OCI-M1 (cell line): ENCODE measurements at places on chromosomes 3 and 15.

- no peak for DNase-seq
These were observed 2.0 kb upstream of the TRIM59 start for GRCh38 chr3:160451602-160452001.

DNA sequence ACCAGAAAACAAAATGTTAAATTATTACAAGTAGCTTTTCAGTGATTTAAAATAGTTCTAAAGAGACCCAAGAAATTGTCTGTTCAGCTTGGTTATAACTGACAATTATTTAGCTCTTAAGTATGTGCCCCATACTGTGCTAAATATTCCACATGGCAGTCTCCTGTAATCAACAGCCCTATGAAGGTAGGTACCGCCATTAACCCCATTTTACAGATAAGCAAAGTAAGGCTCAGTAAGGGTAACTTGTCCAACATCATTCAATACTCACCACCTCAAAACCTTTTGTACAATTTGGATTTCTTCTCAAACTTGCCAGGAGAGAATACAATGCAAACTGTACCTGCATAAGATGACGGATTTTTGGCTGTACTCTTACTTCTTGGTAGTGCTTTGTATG lies 33.9 kb downstream of the ADPGK start:
- no peak for DNase-seq

DNA sequence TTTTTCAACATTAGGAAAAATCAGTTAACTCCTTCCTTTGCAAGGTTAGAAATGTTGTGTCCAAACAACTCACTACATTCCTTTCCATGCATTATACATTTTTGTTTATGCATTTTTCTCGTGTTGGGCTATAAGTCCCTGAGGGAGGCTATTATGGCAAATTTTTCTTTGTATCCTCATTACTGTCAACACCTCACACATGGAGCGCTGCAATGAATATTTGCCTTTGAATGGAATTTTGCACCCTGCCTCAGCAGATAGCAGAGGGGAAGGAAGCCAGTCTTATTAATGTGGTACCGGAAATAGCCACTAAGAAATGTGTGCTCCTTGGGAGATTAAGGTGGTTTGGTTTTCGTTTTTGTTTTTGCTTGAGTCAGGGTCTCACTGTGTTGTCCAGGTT lies 134.7 kb downstream of the THSD4 start:
- no peak for DNase-seq

- DNase-seq: no peak
These were observed 13.0 kb upstream of the SLC30A4 start for GRCh38 chr15:45535486-45536042.

GRCh38 chr3:131543714-131544113 lies 40.9 kb upstream of the MRPL3 start:
- DNase-seq: no peak

GRCh38 chr15:56428821-56429458 lies 36.0 kb downstream of the MNS1 start:
- DNase-seq: peak; percentile 77

- DNase-seq: peak; percentile 42
These were observed 85.7 kb downstream of the SPATA16 start for GRCh38 chr3:173055228-173055933.

- no peak for DNase-seq
These were observed 469.1 kb downstream of the RAP2B start for GRCh38 chr3:153631102-153631501.

DNA sequence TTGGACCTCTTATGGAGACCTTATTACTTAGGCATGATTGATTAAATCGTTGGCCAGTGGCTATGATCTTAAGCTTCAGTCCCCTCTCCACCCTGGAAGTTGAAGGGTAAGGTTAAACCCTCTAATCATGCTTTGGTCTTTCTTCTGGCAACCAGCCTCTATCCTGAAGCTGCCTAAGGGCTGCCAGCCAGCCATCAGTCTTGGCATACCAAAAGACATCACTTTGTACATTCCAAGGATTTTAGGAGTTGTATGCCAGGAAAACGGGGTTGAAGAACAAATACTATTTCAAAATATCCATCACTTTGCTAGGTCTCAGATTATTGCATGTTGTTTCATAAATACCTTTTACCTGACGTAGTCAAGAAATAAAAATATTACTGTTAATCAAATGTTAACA lies 28.9 kb downstream of the UBE2E2 start:
- no peak for DNase-seq

DNA sequence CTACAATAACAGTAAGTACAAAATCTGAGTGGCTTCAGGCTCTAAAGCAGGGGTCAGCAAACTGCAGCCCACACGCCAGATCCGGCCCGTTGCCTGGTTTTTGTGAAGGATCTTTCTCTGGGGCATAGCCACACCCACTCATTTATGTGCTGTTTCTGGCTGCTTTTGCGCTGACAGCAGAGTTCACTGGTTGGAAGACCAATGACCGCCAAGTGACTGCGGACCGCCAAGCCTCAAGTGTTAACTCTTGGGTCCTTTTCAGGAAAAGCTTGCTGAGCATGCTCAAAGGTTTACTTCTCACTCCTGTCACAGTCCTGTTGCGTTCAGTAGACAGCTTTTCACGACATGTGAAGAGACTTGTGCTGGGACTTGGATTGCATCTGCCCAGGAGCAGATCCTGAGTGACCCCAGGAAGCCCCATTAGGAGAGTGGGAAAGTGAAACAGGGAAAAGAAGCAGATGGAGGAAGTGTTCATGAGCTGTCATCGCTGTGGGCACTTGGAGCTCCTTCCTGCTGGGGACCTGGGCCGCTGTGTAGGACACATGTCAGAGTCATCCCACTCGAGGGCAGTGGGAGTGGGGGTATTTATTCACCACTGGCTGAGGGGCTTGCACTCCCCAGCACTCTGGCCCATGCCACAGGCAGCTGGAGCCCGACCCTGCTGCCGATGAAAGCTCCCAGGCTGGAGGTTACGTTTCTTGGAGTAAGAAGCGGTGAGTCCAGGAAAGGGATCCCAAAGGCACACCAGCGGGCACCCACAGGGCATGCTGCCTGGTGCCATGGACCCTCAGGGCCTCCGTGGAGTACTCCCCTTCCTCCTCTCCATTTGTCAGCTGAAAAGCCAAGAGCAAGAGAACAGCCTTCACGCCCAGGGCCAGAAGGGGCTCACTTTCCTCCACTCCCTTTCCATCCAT lies 249.1 kb downstream of the PLCL2 start:
- no peak for DNase-seq

DNA sequence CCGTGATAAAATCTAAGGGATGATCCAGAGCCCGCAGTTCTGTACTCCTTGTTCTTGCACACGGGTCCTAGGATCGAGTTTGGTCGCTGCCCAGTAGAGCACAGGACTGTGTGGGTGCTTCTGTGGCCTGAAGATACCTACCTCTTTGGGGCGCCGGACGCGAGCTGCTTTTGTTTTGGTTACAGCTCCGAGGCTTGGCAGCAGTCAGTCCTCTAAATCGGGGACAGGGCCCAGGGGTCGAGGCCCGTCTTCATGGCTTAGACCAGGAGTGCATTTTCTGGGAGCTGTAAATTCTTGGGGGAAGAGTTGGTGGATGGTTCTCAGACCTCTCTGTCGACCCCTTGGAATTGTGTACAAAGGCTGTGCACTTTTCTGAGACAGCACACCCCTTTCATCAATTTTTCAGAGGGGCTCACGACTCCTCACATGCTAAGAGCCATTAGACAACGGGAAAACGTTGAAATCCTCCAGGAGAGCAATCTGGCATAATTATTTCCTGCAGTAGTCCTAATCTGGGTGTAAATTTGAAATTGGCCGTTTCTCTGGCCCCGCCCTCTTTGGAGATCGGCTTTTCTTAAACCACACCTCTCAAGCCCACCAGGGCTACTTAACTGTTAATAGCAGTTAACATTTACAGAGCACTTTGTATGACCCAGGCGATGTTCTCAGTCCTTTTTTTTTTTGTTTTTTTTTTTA lies 928 bp downstream of the CEP97 start:
- peak; percentile 64 for DNase-seq

GRCh38 chr15:86735247-86736040 lies 655.8 kb downstream of the AGBL1 start:
- DNase-seq: no peak

GRCh38 chr15:32991619-32992111 lies 202.8 kb downstream of the FMN1 start:
- DNase-seq: no peak

- peak; percentile 88 for DNase-seq
These were observed 30.8 kb upstream of the MAP3K13 start for GRCh38 chr3:185332026-185332735.

- DNase-seq: peak; percentile 2
These were observed 220.0 kb downstream of the FAM43A start for GRCh38 chr3:194905696-194906095.

DNA sequence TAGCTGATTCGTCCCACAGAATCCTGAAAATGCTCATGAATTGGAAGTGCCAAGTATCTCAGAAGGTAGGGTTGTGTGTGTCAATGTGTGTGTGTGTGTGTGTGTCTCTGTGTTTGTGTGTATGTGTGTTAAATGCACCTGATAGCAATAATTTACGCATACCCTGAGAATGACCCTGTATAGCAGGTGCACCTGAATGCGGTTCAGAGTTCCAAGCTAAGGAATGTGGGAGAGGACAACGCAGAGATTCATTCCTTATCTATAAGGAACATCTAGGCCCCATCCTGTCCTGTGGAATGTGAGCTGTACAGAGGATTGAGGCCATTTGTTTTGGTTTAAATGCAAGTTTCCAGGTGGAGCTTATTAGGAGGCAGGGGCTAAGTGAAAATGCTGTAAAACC lies 49.1 kb upstream of the NEDD4 start:
- no peak for DNase-seq

- no peak for DNase-seq
These were observed 15.6 kb downstream of the NR1D2 start for GRCh38 chr3:23960649-23961048.
